ENCODE measurements at places on chromosomes 7 and 10.

DNA sequence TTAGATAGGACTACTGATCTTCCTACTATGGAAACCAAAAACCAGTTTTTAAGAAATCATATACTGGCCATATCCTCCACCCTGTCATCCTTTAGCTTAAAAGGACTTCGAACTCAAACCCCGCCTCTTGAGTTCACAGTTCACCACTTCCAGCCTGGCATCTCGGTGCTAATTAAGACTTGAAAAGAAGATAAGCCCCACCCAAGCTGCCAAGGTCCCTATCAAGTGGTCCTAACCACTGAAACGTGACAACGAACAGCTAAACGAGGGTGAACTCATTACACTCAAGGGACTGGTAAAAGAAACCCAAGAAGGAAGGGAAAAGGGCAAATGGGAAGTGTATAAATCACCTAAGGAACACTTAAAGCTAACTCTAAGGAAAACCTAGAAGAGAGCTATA lies 16.1 kb downstream of the COL17A1 start:
- DNase-seq, result no peak

GRCh38 chr7:3950249-3950648 lies 649.2 kb downstream of the SDK1 start:
- DNase-seq, result no peak

GRCh38 chr10:24331457-24331856 lies 122.5 kb downstream of the KIAA1217 start:
- DNase-seq, result no peak

DNA sequence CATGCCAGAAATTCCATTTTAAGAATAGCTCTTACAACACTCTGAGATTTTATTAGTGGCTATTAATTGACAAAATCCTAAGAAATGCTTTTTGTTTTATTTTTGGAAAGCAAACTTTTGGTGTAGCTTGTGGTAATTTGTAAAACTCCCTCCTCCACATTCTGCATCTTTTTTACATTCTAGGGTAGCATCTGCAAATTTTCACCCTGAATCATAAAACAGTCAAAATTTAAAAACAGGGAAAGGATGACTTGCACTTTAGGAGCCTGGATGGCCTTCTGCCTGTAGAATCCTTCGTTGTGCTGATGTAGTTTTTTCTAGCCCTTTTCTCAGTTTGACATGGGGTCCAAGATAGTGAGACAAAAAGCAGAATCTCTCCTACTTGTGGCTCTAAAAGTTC lies 316.1 kb downstream of the ADRA2A start:
- no peak for DNase-seq

DNA sequence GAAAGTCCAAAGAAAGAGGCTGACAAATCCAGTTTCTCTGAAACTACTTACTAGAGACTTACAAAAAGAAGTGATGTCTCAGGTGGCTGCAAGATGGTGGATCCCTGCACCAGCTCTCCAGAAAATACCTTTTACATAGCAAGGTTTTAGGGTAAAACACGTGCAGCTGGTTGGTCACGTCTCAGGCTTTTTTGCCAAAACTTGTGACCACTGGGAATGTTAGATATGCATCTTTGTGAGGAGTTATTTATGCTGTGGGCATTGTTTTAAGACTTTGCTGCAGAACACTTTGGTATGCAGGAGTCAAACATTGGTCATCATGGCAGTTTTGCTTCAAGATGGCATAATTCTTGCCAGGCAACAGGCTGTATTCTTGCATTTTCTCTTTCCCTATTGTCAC lies 1352.8 kb downstream of the REEP3 start:
- no peak for DNase-seq

GRCh38 chr7:111089822-111090426 lies 1.0 kb upstream of the LRRN3 start:
- DNase-seq, result peak; percentile 28

GRCh38 chr7:84688671-84689070 lies 494.1 kb upstream of the SEMA3A start:
- no peak for DNase-seq

DNA sequence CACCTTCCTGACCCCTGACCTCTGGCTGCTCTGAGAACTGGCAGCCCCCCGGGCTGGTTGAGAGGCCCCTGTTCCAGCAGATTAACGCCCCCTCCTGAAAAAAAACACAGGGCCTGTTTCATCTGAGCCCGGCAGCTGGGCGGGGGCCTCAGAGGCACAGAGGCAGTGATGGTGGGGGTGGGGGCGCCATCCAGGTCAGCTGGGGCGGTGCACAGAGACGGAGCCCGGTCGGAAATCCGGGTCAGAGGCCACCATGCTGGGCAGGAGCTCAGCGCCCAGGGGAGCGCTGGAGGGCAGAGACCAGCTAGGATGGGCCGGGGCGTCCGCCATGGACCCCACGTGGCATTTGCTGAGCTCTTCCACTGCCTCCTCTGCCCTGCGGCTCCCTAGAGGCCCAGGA lies 68.0 kb downstream of the UNCX start:
- DNase-seq, result no peak

DNA sequence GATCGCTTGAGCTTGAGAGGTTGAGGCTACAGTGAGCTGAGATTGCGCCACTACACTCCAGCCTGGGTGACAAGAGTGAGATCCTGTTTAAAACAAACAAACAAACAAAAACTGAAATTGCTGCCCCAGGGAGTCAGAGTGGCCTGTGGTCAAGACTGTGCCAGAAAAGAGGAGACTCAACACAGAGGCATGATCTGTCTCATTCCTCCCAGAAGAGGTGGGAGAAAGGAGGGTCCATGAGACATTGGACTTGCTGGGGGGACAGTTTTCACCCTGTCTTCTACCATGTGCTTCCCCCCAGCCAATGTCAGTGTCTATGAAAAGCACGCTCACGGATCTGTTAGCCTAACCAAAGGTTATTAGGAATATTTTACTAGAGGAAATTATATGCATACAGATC lies 3.2 kb downstream of the ZNF853 start:
- no peak for DNase-seq

GRCh38 chr7:459584-460373 lies 59.9 kb downstream of the PDGFA start:
- DNase-seq, result no peak

- no peak for DNase-seq
These were observed 183.2 kb upstream of the LYZL1 start for GRCh38 chr10:29105516-29106215.

DNA sequence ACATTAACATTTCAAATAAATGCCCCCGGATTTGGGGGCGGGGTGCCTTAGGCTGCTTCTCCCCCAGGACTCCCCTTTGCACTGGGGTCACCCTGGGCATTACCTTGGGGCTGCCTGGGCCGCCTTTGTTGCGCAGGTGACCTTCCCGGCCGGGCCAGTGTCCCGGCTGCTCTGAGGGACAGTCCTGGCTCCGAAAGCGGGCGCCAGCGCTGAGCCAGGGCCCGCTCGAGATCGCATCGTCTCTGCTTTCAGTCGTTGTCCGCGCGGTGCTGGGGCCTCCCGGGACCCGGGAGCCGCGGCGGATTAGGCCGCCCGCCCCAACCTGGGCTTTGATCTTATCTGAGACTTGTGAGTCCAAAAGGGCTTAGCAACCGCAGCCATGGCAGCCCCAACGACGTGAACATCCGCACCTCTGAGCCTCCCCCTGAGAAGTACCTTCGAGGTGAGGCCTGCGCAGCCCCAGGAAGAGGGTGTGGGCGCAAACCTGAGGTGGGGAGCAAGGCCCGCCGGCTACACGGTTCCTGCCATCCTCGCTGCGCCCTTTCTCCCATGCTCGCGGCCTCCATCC lies 14.8 kb upstream of the WAPL start:
- DNase-seq, result peak; percentile 69

GRCh38 chr10:22054961-22055360 lies 51.4 kb upstream of the DNAJC1 start:
- no peak for DNase-seq

Measured in CD4-positive, alpha-beta T cell treated with Interleukin-10 for 1 hour (primary cell).